WERI-Rb-1 (cell line): ENCODE measurements at places on chromosomes 12 and 14.

GRCh38 chr12:85657836-85658630, 178.2 kb downstream of the RASSF9 start:
- DNase-seq, result no peak

- DNase-seq, result no peak
Observed at GRCh38 chr14:92259613-92260357, 63.2 kb upstream of the SLC24A4 start.

DNA sequence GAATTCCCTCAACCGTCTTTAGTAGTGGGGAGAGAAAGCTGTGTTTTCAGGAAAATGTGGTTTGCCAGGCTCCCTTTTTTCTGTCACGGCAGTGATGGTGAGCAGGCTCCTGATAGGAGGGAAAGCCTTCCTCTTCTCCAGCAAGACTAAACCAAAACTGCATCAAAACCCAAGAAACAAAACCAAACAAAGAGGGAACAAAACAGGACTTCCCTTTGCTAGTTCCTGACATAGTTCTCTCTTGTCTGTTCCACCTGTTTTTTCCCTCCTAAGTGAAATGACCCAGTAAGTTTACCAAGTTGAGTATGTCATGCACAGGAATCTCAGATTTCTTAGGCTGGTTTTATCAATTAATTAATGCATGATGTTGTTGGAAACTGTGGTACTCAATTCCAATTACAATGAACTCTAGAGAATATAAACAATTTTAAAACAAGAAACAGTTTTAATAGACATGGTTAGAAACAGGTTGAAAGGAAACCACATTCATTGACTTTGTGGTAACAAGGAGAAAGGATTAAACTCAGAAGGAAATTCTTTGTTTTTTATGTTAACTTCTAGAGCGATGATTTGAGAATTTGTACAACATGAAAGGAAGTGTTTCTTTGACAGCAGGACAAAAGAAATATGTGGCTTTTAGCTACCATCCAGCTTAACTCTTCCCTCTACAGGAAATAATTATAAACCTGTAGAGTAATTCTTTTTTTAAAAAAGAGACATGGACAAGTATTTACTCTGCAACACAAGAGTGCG, 23.0 kb upstream of the CSRP2 start:
- DNase-seq, result no peak

DNA sequence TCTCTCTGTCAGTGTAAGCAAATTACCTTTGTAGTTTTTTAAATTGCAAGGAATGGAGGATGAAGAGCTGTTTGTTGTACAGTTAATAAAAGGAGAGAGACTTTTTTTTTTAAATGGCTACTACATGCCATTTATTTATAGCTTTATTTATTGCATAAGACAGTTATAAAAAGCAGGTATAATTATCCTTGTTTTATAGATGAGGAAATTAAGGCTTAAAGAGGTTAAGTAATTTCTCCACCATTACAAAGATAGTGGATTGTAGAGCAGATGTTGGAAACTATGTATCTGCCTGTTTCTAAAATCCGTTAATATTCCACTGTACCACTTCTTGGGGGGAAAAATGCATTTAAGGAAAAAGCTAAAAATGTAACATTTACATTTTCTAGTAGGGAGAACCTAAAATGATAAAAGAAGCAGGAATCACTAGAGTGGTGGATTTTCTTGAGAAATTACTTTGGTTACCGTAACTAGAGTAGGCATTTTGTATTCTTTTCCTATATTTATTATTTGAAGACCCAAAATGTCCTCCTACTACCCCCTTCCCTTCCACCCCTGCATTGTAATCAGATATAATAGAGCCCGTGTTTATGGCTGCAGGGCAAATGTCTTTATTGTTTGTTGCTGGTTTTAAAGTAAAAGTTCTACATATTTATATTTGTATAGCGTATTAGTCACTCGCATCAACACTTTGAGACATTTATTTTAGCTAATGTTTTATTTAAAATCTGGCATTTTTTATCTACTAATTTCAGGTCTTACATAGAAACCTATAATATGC, 2.3 kb downstream of the SNAPC1 start:
- no peak for DNase-seq

GRCh38 chr14:55535516-55536203, 44.3 kb upstream of the KTN1 start:
- DNase-seq, result no peak

- no peak for DNase-seq
Observed at GRCh38 chr14:56247495-56248200, 129.4 kb downstream of the PELI2 start.

DNA sequence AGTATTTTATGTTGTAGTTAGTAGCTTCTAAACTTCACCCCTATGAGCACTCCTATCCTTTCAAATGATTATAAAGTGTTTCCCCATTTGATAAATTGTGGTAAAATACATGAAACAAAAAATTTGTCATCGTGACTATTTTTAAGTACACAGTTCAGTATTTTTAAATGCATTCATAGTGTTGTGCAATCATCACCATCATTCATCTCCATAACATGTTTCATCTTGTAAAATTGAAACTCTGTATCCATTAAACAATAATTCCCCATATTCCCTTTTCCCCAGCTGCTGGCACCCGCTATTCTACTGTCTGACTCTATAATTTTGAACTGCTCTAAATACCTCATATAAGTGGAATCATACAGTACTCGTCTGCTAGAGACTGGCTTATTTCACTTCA, 52.5 kb downstream of the ATP23 start:
- DNase-seq, result no peak

- DNase-seq, result no peak
Observed at GRCh38 chr14:93299866-93300265, 33.0 kb downstream of the BTBD7 start.

- DNase-seq, result no peak
Observed at GRCh38 chr12:103560604-103561101, 26.4 kb upstream of the STAB2 start.
